Sigmoid colon (tissue), 7 donors: ENCODE measurements at places on chromosomes 6 and 20. TPM values are rescaled to one million over a fixed set of nuclear protein-coding genes. Genes with fewer than 3 reads are reported as not detected.

HLA-DQB1 gene
- 36.6 TPM for polyA plus RNA-seq

ZSCAN23 gene
- polyA plus RNA-seq, result not detected

GRCh38 chr6:56951049-56951831 is 3.7 kb upstream of the BEND6 start:
- no peaks in the 10 kb centered on the region for H3K36me3 ChIP-seq
- H3K4me1 ChIP-seq, result peaks cover 21% of the 10 kb centered on the region
- no peak overlapping the region for H3K27ac ChIP-seq
- H3K4me3 ChIP-seq, result no peak overlapping the region
- H3K27me3 ChIP-seq, result no peaks in the 10 kb centered on the region
- DNase-seq, result no peak

DNA sequence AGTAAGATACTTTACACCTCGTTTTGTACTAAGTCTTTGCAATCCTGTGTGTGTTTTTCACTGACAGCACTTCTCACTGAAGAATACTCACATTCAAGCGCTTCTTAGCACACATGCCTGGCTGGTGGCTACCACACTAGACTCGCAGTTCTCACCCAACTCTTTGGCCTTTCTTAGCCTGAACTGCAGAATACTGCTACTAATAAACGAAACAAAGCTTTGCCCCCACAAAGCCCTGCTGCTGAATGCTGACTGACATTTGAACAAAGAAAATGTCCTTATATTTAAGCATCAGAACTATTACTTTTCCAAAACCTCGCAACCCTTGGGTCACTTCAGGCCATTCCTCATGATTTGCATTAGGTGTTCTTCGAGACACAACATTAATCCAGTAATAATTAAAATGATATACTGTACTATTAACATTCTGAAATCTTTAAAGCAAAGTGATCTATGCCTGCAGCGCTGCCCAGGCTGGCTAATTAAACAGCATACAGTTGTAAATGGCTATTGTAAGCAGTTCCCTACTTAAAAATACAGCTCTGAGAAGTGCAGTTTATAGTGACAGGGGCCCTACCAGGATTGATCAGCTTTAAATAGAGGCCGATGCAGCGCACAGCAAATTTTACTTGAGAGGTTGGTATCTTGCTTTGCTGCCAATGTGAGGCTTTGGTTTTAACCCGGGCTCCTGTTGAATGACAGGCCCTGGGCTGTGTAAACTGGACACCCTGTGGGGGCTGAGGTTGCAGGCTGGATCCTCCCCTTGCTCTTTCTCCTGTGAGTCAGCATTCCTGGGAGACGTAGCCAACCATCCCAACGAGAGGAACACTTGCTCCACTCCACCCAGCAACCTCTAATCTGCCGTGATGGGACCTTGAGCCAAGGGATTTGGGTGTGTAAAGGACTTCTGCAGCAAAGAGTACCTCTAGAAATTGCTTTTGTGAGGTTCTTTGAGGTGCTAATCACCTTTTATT is 899.0 kb downstream of the TFAP2A start:
- no peaks in the 10 kb centered on the region for H3K36me3 ChIP-seq
- no peak overlapping the region for H3K27ac ChIP-seq
- no peak for DNase-seq
- no peaks in the 10 kb centered on the region for H3K4me1 ChIP-seq
- H3K4me3 ChIP-seq, result no peak overlapping the region
- no peaks in the 10 kb centered on the region for H3K27me3 ChIP-seq
